ENCODE measurements at places on chromosomes 11 and 22.

- DNase-seq: no peak
Observed at GRCh38 chr11:130388607-130389205, 39.7 kb downstream of the ADAMTS8 start.

DNA sequence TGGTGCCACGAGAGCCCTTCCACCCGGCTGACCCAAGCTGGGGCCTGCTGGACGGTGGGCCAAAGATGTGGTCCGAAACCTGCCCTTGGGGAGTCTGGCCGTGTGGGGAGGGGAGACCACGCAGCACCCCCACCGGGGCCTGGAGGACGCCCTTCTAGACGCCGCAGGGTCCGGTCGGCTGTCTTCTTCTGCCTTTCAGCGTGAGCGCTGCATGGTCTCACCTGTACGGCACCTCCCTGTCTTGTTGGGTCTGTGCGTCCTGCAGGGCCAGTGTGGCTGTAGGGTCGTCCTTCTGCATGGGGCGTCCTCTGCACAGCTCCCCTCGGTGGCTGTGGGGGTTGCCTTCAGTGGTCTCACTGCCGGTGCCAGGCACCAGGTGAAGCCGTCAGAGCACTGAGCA lies 2.8 kb downstream of the BRSK2 start:
- no peak for DNase-seq

DNA sequence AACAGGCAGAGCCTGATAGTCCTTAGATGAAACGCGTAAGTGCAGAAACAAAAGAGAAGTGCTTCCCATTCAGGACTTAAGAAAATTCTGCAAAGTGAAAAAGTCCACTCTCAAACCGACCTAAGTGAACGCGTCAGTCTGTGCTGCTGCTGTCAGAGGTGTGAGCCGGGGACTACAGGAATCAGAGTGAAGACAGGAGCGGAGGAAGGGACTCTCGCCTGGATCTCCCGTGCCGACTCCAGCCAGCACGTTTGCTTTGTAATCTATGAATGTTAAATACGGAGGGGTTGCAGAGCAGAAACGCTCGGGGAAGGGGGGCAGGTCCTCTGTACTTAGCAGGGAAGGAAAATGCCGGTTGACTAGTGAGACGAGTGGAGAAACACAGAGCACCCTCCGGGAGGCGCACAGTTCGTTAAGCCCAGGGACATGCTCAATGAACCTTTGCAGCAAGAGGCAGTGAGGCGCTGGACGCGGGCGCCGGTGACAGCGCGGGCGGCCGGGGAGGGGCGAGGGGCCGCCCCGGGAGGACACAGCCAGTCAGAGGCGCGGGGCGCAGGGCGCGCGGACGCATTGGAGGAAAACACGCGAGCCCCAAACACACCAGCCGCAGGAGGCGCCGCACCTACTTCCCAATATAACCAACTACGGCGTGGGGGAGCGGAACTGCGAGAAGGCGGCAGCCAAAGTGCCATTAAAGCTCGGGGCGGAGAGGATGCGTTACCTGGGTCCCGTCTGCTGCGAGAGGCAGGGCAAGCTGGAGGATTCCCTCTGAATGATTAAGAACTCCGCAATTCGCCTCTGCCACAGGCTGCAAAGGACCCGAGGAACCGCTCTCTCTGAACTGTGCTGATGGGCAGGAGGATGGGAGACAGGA lies at the start of gene CNTN5:
TSS of gene CNTN5 (plus strand) at position 598 of the 874 bp plus-strand sequence.
- peak; percentile 67 for DNase-seq

DNA sequence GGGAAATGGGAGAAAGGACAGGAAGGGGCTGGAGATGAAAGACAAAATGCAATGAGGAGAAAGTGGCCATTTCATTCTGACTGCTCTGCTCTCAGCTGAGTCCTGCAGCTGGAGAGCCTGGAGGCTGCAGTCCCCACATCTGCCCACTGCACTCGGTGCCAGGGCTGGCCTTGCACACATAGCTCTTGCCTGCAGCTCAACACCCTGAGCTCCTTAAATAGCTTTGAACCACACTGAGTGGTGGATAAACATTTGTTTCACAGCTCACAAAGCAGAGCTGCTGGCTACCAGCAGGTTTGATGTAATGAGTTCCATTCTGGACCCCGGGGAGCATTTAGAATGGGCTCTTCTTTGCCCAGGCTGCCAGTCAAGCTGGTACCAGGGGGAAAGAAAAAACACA lies 426.1 kb upstream of the CADM1 start:
- DNase-seq: no peak

- DNase-seq: no peak
Observed at GRCh38 chr11:1682225-1682905, 14.6 kb upstream of the KRTAP5-6 start.

DNA sequence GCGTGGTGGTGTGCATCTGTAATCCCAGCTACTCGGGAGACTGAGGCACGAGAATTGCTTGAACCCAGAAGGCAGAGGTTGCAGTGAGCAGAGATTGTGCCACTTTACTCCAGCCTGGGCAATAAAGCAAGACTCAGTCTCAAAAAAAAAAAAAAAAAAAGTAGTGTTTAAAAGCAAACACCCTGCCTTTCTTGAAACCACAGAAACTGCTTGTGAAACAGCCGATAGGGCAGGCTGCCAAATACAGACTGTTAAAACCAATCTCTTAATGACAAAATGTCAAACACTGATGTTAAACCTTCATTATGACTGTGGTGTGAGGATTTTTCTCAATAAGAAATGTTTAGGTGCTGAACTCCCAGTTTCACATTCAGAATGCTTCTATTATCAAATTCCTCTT lies 27.3 kb downstream of the MARK2 start:
- DNase-seq: peak; percentile 79

GRCh38 chr11:34145073-34145472 lies 39.6 kb downstream of the NAT10 start:
- no peak for DNase-seq

- DNase-seq: no peak
Observed at GRCh38 chr22:17705546-17705945, 67.0 kb downstream of the BCL2L13 start.

DNA sequence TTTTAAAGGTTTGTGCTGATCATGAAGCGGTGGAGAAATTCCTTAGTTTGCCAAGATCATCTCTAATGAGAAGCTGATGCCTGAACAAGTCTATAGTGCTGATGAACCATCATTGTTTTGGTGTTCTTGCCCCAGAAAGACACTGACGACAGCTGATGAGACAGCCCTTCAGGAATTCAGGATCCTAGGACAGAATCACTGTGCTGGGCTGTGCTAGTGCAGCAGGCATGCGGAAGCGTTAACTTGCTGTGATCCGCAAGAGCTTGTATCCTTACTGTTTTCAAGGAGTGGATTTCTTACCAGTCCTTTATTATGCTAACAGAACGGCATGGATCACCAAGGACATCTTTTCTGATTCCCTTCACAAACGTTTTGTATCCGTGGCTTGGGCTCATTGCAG lies 104.1 kb downstream of the TBC1D22A start:
- DNase-seq: no peak

GRCh38 chr11:16216831-16217230 lies 139.5 kb downstream of the SOX6 start:
- DNase-seq: no peak

- DNase-seq: no peak
Observed at GRCh38 chr11:73306977-73307322, 1.1 kb upstream of the ARHGEF17 start.

GRCh38 chr11:130550984-130551383 lies 102.5 kb downstream of the ADAMTS15 start:
- no peak for DNase-seq

- no peak for DNase-seq
Observed at GRCh38 chr11:60280412-60280811, at the start of gene MS4A4A. TSS of gene MS4A4A (plus strand) at chr11:60280666. CDS start at chr11:60280676, 10 bp downstream.

GRCh38 chr11:11416917-11417316 lies 63.9 kb upstream of the CSNK2A3 start:
- no peak for DNase-seq
